ENCODE measurements at places on chromosomes 12 and 14. TPM values are rescaled to one million over a fixed set of nuclear protein-coding genes. Genes with fewer than 3 reads are reported as not detected.

DNA sequence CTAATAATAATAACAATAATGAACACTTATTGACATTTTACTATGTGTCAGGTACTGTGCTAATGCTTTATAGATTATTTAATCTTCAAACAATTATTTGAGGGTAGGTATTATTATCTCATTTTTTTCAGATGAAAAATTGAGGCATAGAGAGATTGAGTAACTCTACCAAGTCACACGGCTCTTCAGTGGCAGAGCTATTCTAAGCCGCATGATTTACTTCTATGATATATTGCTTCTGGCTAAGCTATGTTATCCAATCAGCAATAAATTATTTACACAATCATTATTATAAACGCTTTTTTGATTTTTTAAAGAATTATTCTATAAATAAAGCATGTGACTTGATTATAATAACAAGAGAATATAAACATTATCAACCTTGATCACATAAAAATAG lies 80.0 kb downstream of the TMEM30B start:
- no peak overlapping the region for H3K27ac ChIP-seq
- H3K4me3 ChIP-seq = no peak overlapping the region
- no peaks in the 10 kb centered on the region for H3K36me3 ChIP-seq
- no peaks in the 10 kb centered on the region for H3K4me1 ChIP-seq

DNA sequence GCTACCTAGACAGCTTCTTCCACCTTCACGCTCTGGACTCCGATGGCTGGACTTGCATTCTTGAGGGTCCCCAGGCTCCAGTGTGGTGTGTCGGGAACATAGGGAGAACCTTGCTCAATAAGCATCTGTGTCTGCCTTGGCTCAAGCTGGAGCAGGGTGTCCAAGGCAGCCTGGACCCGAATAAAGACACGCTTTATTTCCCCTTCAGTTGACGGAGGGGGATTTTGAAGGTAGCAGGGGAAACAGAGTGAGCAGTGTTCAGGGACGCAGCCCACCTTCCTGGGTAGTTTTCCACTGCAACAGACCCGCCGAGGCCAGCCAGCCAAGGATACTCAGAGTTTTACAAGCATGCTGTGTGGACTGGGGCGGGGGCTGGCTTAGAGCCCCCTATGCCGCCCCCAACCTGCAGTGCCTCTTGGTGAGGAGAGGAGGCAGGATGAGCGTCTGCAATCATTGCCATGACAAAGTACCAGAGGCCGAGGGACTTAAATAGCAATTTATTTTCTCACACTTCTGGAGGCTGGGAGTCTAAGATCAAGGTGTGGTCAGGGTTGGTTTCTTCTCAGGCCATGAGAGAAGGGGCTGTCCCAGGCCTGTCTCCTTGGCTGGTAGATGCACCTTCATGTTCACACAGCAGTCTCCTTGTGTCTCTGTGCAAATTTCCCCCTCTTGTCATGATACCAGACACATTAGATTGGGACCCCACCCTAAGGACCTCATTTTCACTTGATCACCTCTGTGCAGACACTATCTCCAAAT lies 201.2 kb downstream of the CHST11 start:
- no peak for DNase-seq
- H3K27me3 ChIP-seq = no peaks in the 10 kb centered on the region
- H3K4me3 ChIP-seq = no peak overlapping the region
- H3K36me3 ChIP-seq = peaks cover 6% of the 10 kb centered on the region
- H3K4me1 ChIP-seq = peaks cover 22% of the 10 kb centered on the region
- H3K27ac ChIP-seq = no peak overlapping the region

GLT1D1 gene
- total RNA-seq = not detected

DNA sequence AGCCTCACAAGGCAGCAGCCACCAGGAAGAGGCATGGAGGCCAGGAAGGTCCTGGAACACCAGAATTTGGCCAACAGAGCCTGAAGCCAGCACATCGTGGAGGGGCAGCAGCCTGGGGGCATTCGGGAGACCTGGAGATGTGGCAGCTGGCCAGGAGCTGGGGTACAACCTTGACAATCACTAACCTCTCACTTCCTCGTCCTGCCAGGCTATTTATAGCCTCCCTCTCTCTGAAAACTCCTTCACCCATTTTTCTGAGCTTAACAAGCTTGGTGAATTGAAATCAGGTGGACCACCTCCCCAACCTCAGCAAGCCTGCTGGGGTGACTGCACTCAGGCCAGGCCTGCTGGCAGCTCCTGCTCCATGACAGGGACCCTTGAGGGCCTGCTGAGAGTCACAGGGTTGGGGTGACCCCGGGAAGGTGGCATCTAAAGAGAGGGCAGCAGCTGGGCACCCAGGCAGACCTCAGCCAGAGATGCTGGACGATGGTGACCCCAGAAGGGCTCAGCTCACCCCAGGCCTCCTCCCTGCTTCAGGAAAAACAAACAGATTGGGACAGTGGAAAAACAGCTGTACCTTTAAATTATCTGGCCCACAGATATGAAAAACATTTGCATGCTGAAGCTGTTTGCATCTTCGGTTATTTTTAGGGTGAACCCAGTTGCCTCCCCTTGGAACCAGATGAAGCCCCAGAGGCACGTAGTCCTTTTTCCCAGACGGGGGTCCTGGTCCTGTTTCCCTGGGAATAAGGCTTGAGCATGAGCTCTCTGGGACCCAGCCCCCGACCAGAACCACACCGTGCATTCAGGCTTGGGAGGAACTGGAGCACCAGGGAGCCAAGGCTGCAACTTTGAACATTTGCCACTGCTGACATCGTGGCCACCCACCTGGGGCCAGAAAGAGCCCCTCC lies 67.0 kb downstream of the PITPNM2 start:
- H3K36me3 ChIP-seq = no peaks in the 10 kb centered on the region
- DNase-seq = no peak
- H3K4me3 ChIP-seq = no peak overlapping the region

GRCh38 chr12:19901841-19902240 lies 462.5 kb downstream of the AEBP2 start:
- no peak for DNase-seq
- peaks cover 2% of the 10 kb centered on the region for H3K27me3 ChIP-seq
- no peaks in the 10 kb centered on the region for H3K36me3 ChIP-seq
- H3K27ac ChIP-seq = no peak overlapping the region
- no peaks in the 10 kb centered on the region for H3K4me1 ChIP-seq

- DNase-seq = no peak
- no peak overlapping the region for H3K27ac ChIP-seq
- H3K4me1 ChIP-seq = no peaks in the 10 kb centered on the region
- H3K27me3 ChIP-seq = peaks cover 5% of the 10 kb centered on the region
Observed at GRCh38 chr12:124573839-124574786, 6.7 kb upstream of the NCOR2 start.

WNT1 gene
- 2.0 TPM for total RNA-seq

DNA sequence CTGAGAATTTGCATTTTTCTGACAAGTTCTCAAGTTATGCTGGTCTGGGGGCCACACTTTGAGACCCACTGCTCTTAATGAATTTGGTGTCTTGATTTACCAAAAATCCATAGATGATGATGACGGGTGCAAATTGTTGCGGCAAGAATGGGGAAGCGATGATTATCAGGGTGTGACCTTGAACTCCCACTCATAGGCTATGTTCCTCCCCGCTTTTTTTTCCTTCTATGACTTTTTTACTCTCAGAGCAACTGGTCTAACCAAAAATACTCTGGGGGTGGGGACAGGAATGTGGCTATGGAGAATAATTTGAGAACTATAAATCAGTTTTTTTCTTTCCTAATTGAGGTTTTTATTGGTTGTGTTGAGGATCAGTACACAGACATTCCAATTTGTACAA lies 83.6 kb downstream of the PPFIBP1 start:
- no peak overlapping the region for H3K27ac ChIP-seq
- DNase-seq = no peak
- H3K27me3 ChIP-seq = peaks cover 1% of the 10 kb centered on the region
- no peak overlapping the region for H3K4me3 ChIP-seq
- no peaks in the 10 kb centered on the region for H3K4me1 ChIP-seq
- H3K36me3 ChIP-seq = peaks cover 5% of the 10 kb centered on the region

DNA sequence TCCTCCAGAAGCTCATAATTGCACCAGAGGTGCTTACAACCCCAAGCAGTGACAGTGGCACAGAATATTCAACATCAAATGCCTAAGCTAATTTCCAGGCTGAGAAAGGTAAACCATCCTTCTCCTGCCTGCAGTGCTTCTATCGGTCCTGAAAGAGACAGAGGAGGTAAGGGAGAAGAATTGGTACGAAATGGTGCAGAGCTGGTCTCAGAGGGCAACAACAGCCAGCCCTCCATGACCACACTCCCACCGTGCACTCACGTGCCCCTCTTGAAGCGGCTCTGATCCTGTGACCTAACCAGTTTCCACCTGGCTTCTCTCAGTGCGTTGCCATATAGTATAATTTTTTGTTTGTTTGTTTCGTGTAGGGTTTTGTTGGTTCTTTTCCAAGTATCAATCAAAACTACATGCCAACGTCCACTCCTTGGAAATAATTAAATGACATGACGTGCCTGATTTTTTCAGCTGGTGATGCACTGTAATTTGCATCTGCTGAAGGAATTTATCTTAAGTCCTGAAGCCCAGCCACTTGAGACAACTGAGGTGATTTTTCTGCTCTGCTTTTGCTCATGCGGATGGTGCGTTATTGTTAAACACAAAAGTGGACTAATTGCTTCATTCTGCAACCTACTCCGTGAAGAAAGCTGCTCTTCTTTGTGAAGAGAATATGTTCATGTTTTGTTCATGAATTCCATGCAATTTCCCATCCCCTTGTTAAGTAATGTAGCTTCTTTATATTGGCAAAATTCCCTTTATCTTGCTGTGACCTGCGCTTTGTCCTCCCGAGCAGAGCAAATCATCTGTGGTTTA lies 1.3 kb upstream of the ATP2A2 start:
- peaks cover 24% of the 10 kb centered on the region for H3K4me1 ChIP-seq
- H3K27me3 ChIP-seq = peaks cover 17% of the 10 kb centered on the region
- peak overlapping the region; percentile 89 for H3K4me3 ChIP-seq
- no peak for DNase-seq
- H3K27ac ChIP-seq = peak overlapping the region; percentile 88
- H3K36me3 ChIP-seq = peaks cover 20% of the 10 kb centered on the region

DNA sequence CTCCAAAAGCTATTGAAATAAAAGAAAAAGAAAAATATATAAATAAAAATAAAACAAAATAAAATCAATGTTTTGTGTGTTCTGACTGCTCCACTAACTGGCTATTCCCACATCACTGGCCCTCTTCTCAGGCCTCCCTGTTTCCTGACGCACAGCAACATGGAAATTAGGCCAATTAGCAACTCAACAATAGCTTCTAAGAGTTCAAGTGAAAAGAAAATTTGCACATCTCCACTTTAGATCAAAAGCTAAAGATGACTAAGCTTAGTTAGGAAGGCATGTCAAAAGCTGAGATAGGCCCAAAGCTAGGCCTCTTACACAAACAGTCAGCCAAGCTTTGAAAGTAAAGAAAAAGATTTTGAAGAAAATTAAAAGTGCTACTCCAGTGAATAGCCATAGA lies 200.8 kb downstream of the DUSP6 start:
- H3K36me3 ChIP-seq = peaks cover 29% of the 10 kb centered on the region
- H3K27me3 ChIP-seq = peaks cover 3% of the 10 kb centered on the region
- H3K27ac ChIP-seq = no peak overlapping the region
- H3K4me3 ChIP-seq = no peak overlapping the region
- H3K4me1 ChIP-seq = peaks cover 10% of the 10 kb centered on the region

GRCh38 chr12:81141217-81141616 lies 63.3 kb downstream of the ACSS3 start:
- H3K4me1 ChIP-seq = no peaks in the 10 kb centered on the region
- no peak for DNase-seq
- H3K27me3 ChIP-seq = no peaks in the 10 kb centered on the region
- H3K4me3 ChIP-seq = no peak overlapping the region
- no peaks in the 10 kb centered on the region for H3K36me3 ChIP-seq

GRCh38 chr14:69156224-69156623 lies 3.3 kb upstream of the DCAF5 start:
- DNase-seq = no peak
- peaks cover 58% of the 10 kb centered on the region for H3K27me3 ChIP-seq
- no peak overlapping the region for H3K27ac ChIP-seq
- peaks cover 6% of the 10 kb centered on the region for H3K4me1 ChIP-seq
- peaks cover 3% of the 10 kb centered on the region for H3K36me3 ChIP-seq

DNA sequence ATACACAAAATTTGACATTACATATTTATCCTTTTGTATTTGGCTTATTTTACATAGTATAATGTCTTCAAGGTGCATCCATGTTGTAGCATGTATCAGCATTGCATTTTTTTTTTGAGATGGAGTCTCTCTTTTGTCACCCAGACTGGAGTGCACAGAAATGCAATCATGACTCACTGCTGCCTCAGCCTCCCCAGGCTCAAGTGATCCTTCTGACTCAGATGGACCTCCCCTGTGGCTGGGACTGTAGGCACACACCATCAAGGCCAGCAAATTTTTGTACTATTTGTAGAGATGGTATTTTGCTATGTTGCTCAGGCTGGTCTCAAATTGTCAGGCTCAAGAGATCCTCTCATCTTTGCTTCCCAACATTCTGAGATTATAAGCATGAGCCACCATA lies 214.4 kb upstream of the ALG10B start:
- H3K36me3 ChIP-seq = no peaks in the 10 kb centered on the region
- no peaks in the 10 kb centered on the region for H3K27me3 ChIP-seq
- DNase-seq = no peak
- no peak overlapping the region for H3K4me3 ChIP-seq

GRCh38 chr14:99181241-99181640 lies 90.8 kb downstream of the BCL11B start:
- DNase-seq = peak; percentile 44
- peak overlapping the region; percentile 88 for H3K27ac ChIP-seq
- peak overlapping the region; percentile 72 for H3K4me3 ChIP-seq
- peaks cover 25% of the 10 kb centered on the region for H3K36me3 ChIP-seq

SLC7A7 gene
- total RNA-seq = 0.89 TPM

GRCh38 chr12:38809832-38810231 lies 95.6 kb downstream of the CPNE8 start:
- H3K36me3 ChIP-seq = peaks cover 2% of the 10 kb centered on the region
- DNase-seq = no peak
- H3K4me3 ChIP-seq = no peak overlapping the region
- H3K4me1 ChIP-seq = no peaks in the 10 kb centered on the region
- H3K27ac ChIP-seq = no peak overlapping the region

DNA sequence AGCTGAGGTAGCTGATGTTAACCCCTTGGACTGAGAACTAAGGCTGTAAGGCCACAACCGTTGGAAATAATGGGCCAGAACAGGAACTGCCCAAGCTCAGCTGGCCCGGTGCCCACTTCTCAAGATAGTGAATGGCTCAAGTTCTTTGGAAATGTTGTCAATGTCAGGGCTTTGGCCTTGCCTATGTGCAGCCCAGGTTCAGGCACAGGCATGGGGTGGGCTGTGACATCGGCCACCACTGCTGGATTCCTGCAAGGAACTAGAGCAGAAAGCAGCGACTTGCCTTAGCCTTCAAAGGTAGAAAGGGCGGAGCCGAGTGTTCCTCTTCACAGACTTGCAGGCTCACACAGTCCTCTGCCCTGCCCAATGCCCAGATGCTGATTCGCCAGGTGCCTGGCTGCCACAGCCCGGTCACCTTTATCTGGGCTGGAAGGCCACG lies 291.2 kb downstream of the ZFP36L1 start:
- peaks cover 2% of the 10 kb centered on the region for H3K36me3 ChIP-seq
- H3K27ac ChIP-seq = no peak overlapping the region
- H3K4me1 ChIP-seq = peaks cover 9% of the 10 kb centered on the region
- no peak overlapping the region for H3K4me3 ChIP-seq
- peaks cover 3% of the 10 kb centered on the region for H3K27me3 ChIP-seq

GRCh38 chr14:38079886-38080285 lies 127.8 kb upstream of the SSTR1 start:
- no peak overlapping the region for H3K4me3 ChIP-seq
- peaks cover 34% of the 10 kb centered on the region for H3K4me1 ChIP-seq
- no peak for DNase-seq
- H3K27me3 ChIP-seq = no peaks in the 10 kb centered on the region
